ENCODE measurements at places on chromosomes 4 and X.
A peak's percentile ranks its signal among the peaks of the same experiment; 100 is the strongest.

DNA sequence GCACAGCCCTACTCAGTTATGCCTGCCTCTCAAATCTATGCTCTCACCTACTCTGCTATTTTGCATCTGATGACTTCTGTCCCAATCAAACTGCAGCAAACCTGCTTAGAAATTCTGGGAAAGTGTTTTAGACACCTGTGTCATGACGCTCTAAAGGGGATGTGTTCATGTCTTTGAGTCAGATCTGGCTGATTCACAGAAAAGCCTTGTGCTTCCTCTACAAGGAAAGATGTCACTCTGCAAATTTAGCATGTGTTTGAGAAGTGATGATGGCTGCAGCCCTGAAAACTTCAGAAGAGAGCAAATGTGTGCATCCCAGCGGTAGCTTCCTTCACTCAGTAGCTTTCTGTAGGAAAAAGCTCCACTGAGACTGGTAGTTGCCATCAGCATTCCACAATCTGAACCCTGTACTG, 235.4 kb downstream of the MGST2 start:
- H3K4me1 ChIP-seq, result peaks cover 11% of the 10 kb centered on the region
- H3K4me3 ChIP-seq, result no peak overlapping the region
- H3K27me3 ChIP-seq, result no peaks in the 10 kb centered on the region

DNA sequence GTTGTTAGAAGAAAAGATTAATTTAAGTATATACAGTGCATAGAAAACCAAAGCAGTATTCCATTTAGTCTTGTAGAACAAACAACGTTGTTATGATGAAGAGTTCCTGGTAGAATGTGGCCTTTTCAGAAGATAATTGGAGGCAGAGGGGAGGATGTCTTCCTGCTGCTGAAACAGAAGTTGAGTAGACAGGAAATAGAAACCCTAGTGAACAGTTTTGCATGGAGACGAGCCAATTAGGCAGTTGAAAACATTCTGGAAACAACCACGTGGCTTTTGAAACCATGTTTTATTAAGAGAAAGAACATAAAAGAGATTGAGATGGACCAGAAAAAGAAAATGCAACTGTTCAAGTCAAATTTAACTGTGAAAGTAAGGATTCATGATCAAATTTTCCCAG, 325.2 kb downstream of the CAMK2D start:
- H3K36me3 ChIP-seq, result no peaks in the 10 kb centered on the region
- peak; percentile 34 for DNase-seq
- H3K4me3 ChIP-seq, result no peak overlapping the region
- no peaks in the 10 kb centered on the region for H3K4me1 ChIP-seq
- no peak overlapping the region for H3K27ac ChIP-seq

GRCh38 chr4:88857588-88857987, 160.0 kb upstream of the NAP1L5 start:
- H3K27ac ChIP-seq, result no peak overlapping the region
- no peak for DNase-seq
- no peaks in the 10 kb centered on the region for H3K4me1 ChIP-seq
- H3K4me3 ChIP-seq, result no peak overlapping the region
- H3K36me3 ChIP-seq, result no peaks in the 10 kb centered on the region
- H3K27me3 ChIP-seq, result no peaks in the 10 kb centered on the region

DNA sequence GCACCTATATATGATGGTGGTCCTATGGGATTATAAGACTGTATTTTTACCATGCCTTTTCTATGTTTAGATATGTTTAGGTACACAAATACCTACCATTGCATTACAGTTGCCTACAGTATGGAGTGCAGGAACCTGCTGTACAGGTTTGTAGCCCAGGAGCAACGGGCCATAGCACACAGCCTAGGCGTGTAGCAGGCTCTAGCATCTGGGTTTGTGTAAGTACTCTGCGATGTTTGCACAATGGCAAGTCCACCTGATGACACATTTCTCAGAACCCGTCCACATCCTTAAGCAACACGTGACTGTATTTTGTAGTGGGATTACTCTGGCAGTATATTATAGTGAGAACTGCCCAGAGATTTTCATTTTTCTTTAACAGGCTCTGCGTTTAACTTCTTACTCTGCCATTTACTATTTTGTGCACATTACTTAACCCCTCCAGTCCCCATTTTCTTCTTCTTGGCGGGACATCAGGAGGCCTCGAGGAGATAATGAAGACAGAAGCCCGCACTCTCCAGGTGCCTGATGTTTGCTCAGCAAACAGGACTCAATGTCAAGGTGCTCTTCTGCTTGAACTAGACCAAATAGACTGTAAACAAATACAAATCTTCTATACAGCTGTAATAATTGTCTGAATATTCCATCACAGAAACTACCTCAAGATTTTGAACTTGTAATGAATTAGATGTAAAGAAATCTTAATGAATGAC, 102.0 kb upstream of the PDLIM3 start:
- H3K36me3 ChIP-seq, result peaks cover 3% of the 10 kb centered on the region
- no peak overlapping the region for H3K4me3 ChIP-seq
- no peak overlapping the region for H3K27ac ChIP-seq
- peaks cover 2% of the 10 kb centered on the region for H3K4me1 ChIP-seq

GRCh38 chr4:158428242-158428641, 93.4 kb upstream of the RXFP1 start:
- no peaks in the 10 kb centered on the region for H3K36me3 ChIP-seq
- no peak for DNase-seq
- no peaks in the 10 kb centered on the region for H3K27me3 ChIP-seq

All from kidney (tissue), 22 donors.